ENCODE measurements at places on chromosomes 4 and X. TPM values are rescaled to one million over a fixed set of nuclear protein-coding genes. Genes with fewer than 3 reads are reported as not detected.

F9 gene
- total RNA-seq = not detected

DIPK2B gene
- total RNA-seq = not detected

SPANXD gene
- total RNA-seq = not detected

SMIM10L2A gene
- 0.48 TPM for total RNA-seq

PSAPL1 gene
- total RNA-seq = not detected

TEX13C gene
- not detected for total RNA-seq

POU3F4 gene
- not detected for total RNA-seq

GRCh38 chr4:184648313-184649025, 778 bp downstream of the CASP3 start:
- DNase-seq = peak; percentile 39

DNA sequence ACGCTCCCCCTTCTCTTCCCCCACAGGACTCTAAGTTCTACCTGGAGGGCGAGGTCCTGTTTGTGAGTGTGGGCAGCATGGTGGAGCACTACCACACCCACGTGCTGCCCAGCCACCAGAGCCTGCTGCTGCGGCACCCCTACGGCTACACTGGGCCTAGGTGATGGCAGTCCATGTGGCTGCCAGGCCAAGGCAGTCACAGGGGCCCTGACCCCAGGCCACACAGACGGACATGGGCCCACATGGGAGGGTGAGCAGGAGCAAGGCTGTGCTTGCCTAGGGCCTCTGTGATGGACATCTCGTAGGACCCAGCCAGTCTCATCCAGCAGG, 10.0 kb upstream of the ADD1 start:
- DNase-seq = no peak

DNA sequence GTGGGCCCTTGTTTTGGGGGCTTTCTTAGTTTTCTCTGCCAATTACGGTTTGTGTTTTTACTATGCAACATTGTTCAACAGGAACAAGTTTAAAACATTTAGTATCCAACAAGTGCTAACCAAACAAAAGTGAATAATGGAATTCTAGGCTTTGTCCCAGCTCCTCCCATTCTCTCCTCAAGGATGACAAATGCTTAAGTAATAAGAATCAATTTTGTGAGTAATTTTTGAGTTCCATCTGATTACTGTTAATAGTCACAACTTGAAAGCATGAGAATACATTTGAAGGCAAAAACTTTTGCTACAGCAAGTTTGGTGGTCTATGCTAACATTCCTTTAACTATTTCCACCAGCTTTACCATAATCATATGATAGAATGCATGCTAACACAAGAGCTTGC, 78.1 kb upstream of the HPGD start:
- no peak for DNase-seq

DNA sequence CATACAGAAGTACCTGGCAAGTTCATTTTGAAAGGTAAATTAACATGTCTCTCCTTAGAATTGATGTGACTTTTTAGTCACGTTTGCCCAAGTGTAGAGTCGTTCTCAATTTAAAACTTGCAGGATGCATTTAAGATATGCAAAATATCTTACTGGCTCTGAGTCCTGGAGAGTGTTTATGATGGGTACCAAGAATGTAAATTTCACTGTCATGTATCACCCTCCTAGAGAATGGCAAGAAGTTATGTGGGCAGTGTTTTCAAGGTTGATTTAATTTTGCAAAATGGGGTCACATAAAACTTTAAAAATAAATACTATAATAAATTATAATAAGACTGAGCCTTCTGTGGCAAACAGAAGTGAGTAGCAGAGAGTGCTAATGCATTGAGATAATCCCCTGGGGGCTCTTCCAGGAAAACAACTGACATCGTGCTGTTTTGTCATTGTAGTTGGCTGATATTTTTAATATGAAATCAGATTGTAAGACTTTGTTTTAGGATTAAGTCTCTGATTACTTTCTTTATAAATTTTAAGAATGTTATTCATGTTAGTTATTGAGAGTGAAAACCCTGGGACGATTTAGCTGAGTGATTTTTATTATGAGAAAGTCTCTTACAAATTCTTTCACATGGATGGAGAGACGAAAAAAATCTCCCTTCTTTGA, 103.0 kb downstream of the AFF1 start:
- no peak for DNase-seq

DNA sequence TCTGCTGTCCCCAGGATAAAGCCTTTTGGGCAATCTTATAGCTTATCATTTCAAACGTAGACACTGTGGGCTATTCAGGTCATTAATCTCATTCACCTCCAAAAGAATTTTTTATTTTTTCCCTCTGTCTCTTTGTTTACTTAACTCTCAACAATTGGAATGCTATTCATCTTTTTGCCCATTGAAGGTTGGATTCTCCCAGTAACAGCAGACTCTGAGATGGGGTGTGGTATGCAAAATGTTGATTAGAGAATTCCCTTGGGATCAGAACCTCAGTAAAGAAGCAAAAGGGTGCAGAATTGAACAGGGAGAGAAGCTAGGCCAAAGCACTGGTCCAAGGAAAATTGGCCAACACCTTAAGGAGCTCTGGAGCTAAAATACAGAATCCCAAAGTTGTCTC, 60.4 kb downstream of the CAMK2D start:
- DNase-seq = no peak

DNA sequence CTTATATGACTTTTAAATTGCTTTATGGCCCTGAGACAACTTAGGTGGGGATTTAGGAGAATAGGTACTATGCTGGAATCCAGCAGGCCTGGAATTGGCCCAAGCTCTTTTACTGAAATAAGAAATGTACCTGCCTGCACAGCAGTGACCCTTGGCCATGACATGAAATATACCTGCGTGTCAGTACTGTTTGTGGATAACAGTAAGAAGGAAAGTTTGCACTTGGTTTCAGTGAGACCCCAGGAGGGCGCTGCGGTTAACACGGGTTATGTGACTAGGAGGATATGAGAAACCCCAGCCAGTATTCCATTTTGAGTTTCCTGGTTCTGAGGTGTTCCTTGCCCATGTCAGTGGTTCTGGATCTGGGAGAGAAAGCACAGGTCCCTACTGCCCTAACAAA, 5.3 kb downstream of the MTM1 start:
- peak; percentile 64 for DNase-seq

DNA sequence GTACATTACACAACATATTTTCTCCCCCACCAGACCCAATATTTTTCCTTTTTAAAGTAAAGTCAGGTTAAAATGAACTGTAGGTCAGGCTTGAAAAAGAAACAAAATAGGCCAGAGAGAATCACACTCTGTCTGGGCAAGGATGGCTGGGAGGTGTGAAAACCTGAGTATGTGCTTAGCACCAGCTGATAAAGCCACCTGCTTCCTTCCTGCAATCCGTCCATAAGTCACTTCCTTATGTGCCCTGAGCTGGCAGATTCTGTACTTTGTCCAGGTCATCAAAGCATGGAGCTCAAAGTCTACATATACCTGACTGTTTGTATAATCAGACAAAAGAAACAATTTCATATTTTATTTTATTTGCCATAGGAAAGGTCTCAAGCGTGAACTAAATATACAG, 37.7 kb downstream of the ANTXR2 start:
- DNase-seq = no peak

- no peak for DNase-seq
Observed at GRCh38 chr4:15343000-15343399, 84.8 kb upstream of the C1QTNF7 start.

DNA sequence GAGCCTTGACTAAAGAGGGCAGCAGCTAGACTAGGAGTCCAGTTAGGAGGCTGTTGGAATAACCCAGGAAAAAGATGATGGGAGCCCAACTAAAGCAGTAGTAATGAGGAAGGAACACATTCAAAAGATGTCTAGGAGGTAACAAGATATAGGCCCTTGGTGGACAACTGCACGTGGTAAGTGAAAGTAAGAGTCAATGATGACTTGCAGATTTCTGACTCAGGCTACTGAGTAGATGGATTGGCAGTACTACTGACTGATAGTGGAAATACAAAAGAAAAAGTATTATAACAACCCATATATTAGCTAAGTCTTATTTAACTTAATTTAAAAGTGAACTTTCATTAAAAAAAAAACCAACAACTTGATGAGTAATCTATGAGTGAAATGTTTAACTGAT, 74.0 kb downstream of the PAK3 start:
- DNase-seq = no peak

DNA sequence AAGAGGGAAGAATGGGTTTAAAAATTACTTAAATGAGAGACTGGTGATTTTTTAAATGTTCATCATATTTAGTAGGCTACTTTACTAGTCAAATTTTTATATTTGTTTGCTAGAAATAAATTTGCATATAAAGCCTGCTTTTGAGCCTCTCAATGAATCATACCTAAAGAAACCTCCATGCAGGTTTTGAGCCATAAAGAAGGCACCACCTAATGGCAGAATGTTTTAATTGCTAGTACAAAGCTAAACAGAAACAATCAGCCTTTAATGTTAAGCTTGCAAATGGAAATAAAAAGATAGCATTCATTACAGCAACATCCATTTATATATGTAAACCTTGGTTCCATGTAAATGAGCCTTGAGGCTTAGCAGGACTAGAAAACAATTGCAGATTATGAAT, 989.7 kb downstream of the CCSER1 start:
- DNase-seq = no peak

DNA sequence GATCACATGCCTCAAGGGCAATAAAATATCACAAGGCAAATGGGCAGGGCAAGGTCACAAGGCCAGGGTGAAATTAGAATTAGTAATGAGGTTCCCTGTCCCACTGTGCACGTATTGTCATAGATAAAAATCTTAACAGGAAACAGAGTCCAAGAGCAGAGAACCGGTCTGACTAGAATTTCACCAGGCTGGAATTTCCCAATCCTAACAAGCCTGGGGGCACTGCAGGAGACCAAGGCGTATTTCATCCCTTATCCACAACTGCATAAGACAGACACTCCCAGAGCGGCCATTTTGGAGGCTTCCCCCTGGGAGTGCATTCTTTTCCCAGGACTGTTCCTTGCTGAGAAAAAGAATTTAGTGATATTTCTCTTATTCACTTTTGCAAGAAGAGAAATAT, 25.9 kb upstream of the PRDM5 start:
- DNase-seq = no peak

DNA sequence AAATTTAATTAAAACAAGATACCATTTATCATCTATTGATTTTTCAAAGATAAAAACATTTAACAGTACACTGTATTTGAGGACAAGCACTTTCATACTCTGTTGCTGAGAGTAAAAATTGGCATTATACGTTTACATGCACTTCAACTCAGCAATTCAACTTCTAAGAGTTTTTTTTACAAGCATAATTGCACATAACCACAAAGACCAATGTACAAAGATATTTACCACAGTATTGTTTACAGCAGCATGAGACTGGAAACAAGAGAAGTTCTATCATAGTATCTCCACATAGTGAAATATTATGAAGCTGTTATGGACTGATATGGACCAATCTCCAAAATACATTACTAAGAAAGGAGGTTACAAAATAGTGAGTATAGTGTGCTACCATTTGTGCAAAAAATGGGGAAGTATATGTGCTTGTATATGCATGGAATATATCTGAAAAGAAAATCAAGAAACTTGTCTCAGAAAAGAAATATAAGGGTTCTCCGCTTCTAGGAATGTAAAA, 10.9 kb downstream of the GAB3 start:
- DNase-seq = no peak

- DNase-seq = no peak
Observed at GRCh38 chrX:109199726-109200125, 282.2 kb downstream of the GUCY2F start.

GRCh38 chr4:77196866-77197265, 39.9 kb downstream of the CCNG2 start:
- DNase-seq = no peak

- no peak for DNase-seq
Observed at GRCh38 chrX:43269201-43269600, 386.9 kb upstream of the MAOA start.

DNA sequence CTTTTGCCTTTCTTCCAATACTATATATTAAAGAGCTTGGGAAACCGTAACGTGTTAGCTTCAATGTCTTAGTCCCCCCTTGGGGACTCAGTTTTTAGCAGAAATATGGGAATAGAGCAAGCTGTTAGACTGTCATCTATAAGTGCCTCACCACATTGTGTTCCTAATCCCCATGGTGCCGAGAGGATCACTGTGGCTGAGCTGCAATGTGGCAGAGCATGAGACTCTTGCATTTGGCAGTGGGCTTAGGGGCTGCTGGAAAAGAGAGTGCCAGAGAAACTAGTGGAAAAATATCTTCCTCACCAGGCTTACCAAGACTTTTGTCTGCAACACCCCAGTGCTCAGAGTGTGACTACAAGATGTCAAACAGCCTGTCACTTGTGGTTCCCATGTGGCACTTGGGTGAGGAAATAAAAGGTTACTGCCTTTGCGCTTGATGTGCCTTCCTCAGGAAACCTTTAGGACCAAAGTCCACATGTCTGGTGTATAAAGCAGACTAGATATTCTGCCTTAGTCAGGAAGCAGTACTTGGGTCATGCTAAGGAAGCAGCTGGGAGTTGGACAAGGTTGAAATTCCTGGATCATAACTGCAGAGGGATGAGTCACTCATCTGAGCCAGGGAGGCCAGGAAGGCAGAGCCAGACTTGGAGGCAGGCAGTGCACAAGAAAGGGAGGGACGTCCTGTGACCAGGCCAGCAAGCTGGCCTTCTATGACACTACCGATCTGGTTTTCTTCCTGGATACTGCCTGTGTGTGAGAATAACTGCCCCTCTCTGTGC, 9.7 kb upstream of the MAGEA4 start:
- no peak for DNase-seq

DNA sequence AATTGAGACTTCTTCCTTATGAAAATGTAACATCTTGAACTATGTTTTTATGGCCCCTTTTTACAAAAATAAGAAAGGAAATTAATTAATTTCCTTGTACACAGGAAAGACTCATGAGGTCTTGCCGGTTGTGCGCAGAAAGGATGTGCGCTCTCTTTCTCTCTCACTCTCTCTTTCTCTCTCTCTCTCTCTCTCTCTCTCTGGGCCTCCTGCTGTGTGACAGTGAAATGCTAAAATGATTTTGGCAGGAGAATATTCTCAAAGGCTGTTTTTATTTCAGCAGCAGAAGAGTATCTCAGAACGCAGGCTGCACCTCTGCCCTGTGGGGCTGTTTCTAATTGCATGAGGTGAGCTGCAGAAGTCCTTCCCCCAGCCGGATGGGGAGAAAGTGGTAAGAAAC, 349.0 kb downstream of the MID1IP1 start:
- DNase-seq = no peak

DNA sequence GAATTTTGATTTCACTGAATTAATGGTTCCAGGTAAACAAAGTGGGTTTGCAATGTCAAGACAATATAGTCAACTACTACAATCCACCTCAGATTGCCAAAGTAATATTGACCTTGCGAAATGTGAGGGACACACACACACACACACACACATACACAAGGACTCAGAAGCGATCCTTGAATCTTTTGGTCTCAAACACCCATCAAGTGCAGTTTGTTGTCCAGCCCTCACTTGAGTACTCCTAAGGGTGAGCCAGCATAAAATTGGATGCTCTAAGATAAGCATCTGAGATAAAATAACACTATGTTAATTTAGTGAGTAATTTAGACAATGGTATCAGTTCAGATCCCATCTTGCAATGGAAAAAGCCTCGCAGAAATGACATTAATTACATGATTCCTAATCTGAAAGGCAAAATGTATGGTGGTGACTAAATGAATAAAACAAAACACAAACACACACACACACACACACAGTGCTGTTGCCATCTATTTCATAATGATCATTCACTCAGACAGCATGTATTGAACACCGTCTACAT, 102.5 kb downstream of the RASL11B start:
- no peak for DNase-seq

All from CD8-positive, alpha-beta memory T cell (primary cell).